Thymus (tissue), 14 donors: ENCODE measurements at places on chromosomes 1 and 21.

GRCh38 chr21:46427516-46427915 is 31.2 kb upstream of the DIP2A start:
- no peak for DNase-seq

- DNase-seq, result no peak
Measured at GRCh38 chr1:159152031-159152430, 19.4 kb upstream of the CADM3 start.

DNA sequence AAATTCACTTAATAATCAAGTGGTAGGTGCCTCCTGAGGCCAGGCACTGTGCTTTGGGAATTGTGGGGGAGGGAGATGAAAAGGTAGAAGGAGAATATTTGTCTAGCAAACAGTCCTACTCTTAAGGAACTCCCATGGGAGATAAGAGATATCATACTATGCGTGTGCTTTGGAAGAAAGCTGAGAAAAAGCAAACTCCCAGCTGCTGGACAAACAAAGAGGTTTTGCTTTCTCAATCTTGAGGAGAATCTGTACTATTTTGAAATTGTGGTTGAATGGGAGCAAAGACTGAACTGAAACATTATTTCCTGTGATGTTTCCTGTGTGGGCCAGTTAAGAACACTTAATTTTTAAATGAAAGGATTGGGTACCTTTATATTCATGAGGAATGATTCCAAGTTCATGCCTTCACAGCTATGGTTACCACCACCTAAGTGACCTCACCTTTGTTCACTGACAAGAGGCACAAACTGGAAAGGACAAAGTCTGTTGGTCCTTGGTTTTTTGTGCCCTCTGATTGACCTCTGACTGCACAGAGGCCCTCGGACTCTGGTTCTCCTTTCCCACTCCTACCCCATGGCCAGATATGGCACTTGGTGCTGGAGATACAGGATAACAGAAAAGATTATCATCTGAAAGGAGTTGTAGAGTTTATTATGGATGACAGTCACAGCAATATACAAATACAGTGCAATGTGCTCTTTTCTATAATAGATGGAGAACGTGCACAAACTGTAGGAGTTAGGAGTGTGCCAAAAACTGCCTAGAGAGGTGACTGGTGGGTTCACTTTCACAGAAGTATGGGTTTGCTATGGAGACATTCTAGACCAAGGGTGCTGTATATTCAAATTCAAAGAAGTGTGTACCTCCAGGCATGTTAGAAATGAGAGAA is 1.6 kb downstream of the CD53 start:
- DNase-seq, result no peak

DNA sequence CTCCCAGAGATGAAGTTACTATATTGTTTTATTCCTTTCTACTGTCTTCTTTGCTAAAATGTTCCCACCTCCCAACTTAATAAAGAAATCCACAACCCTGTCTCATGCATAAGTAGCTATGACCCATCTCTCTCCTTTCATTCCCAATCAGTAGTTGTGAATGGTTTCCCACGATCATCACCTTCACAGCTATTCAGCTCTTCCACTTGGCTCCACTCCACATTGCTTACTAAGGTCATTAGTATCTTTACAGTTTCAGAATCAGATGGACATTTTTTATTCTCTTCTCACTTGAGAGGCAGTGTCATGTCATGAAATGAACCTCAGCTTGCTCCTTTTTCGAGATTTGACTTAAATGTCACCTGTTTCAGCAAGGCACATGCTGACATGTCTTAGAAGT is 47.1 kb upstream of the COG2 start:
- no peak for DNase-seq

DNA sequence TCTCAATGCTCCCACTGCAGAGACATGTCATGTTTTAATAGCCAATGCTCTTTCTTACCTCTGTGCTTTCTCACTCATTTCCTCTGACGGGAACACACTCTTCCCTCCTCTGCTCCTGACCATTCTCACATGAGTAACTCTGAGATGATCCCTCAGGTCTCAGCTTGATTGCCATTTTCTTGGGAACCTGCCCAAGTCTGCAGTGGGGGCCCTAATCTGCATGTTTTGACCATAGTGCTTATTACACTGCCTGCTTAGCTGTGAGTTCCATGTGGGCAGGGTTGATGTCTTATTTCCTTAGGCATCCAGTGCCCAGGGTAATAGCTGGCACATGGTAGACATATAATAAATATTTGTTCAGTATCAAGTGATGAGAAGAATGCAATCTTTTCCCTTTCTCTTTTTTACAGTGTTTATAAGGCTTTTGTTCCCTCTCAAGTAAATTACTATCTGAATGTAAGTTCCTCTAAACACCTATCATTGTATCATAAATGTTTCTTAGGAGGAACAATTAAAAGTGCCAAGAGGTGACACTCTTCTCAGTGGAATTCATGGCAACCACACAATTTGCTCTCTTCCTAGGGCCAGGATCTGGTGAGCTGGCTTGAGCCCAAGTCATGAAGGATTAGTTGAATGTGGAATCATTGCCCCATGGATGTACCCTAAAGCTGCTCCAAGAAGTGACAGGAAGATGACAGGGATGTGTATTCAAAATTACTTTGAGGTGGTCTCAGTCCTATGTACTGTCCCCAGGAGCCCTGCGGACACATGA is 485.4 kb upstream of the USP24 start:
- DNase-seq, result no peak
